CD8-positive, alpha-beta T cell (primary cell): ENCODE measurements at places on chromosomes 3 and 15. TPM values are rescaled to one million over a fixed set of nuclear protein-coding genes. Genes with fewer than 3 reads are reported as not detected.

GRCh38 chr3:71451060-71451459 is 132.5 kb downstream of the FOXP1 start:
- no peak for DNase-seq

- DNase-seq = no peak
These were observed 30.2 kb upstream of the SLCO2A1 start for GRCh38 chr3:134059671-134060560.

DNA sequence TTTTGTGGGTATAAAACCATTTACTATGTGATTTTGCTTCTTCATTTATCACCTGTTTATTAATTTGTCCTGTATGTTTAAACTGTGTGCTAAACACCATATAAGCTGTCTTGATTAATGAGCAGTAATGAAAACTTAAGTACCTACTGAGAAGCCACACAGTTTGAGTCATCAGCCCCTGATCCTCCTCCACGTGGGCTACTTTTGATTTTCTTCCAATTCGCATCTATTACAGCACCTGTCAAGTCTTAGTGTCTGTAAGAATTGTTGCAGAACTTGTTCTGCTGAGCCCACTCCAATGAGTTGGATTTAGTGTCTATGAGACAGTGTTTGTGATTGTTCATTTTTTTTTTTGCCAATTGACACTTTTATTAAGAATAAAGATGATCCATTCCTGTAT is 16.8 kb downstream of the EPHA6 start:
- DNase-seq = no peak

GRCh38 chr3:33372218-33373081 is 67.8 kb downstream of the UBP1 start:
- DNase-seq = peak; percentile 60

- DNase-seq = no peak
These were observed 2.7 kb downstream of the FOXP1 start for GRCh38 chr3:71580636-71581456.

GRCh38 chr15:61421938-61422337 is 192.8 kb upstream of the RORA start:
- no peak for DNase-seq

DNA sequence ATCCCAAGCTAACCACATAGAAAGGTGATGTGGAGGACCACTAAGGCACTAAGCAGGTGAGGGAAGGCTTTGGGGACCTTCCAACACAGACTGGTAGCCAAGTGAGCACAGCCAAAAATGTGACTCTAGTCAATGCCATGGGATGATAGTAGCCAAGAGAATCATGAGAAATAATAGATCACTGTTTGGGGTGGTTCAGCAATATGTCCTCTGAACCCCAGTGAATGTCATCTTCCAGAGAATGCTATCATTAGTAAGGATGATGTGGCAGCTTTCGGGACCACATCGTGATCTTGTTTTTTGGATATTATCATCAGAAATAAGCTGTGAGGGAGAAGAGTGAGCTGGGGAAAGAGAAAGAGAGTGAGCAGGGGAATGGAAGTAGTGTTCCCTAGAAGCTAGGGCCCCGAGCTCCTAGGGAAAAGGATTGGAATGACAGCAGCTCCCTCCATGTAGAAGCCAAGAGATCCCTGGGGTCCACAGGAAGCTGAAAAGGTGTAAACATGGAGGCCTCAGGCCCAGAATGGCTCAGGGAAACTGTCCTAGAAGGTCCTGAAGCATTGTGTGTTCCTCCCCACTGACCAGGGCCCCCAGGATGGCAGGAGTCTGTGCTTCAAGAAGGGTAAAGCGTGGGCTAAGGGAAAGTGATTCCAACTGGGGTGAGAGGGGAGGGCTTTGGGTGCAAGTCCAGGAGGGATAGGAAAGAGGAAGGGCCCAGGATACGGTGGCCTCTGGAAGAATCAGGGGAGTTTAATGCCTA is 56.6 kb upstream of the KLF13 start:
- DNase-seq = no peak

DNA sequence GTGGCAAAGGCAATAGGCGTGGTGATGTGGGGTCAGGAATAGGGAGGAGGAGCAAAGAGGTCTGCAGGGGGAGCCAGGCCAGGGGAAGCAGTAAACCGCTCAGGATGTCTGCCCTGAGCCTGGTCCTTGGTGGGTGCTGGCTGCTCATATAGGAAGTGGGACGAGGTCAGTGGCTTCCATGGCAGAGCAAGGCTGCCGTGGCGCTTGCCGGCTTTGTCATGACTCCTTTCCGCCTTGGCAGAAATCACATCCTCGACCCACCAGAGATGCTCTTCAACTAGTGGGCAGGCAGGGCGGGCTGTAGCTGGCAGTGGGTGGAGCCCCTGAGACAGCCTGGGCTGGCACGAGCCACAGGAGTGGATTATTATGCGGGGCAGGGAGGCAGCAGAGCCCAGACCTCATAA is 13.1 kb upstream of the SKOR1 start:
- DNase-seq = no peak

- no peak for DNase-seq
These were observed 7.8 kb downstream of the CCR5AS start for GRCh38 chr3:46399098-46399497.

DNA sequence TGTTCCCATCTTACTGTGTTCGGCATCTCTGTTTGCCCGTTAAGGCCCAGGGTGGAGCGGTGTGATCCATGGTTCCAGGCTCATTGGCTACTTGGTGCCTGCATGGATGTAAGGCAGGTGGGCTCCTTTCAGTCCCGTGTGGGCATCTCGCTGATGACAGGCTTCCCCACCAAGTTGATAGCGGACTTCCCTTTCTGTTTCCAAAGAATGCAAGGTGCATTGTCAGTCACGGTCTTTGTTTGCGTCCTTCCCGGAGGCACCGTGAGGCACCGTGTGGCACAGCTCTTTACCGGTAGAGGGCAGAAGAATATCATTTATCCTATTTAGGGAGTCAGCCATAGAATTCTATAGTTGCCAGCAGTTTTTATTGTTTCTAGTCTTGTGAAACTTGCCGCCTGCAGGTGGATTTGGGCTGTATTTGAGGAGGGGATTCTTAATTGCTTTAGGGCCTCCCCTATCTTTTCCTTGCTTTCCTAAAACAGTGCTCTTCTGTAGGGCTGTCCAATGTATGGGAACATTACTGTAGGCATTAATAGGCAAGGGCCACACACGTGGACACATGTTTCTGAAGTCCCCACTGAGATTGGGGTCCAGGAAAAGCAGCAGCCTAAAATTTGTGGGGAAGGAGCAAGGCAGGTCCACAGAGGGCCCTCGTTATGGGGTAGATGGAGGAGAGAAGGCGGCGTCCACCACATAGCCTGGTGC is 244.1 kb downstream of the SLCO3A1 start:
- DNase-seq = peak; percentile 13

DNA sequence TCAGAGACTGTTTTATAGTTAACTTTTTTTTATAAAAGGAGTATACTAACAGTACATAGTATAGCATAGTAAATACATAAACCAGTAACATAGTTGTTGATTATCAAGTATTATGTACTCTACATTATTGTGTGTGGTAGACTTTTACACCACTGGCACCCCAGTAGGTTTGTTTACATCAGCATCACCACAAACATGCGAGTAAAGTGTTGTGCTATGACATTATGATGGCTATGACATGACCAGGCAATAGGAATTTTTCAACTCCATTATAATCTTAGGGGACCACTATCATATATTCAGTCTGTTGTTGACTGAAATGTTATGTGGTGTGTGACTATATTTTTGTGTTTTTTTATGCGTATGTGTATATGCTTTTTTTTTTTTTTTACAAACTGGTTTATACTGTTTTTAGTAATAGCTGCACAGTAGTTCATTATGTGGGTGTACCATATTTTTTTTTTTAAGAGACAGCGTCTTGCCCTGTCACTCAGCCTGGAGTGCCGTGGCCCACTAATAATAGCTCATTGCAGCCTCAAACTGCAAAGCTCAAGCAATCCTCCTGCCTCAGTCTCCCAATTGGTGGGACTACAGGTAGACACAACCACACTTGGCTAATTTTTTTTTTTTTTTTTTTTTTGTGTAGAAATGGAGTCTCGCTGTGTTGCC is 1.9 kb downstream of the CAPN7 start:
- no peak for DNase-seq

SEC62 gene
- total RNA-seq = 115 TPM

RHO gene
- not detected for total RNA-seq

TRANK1 gene
- total RNA-seq = 36.4 TPM

LEO1 gene
- total RNA-seq = 9.4 TPM

CPN2 gene
- total RNA-seq = not detected

PLCB2 gene
- total RNA-seq = 154 TPM

FSIP1 gene
- total RNA-seq = 0.64 TPM
